Activated CD4-positive, alpha-beta T cell treated with anti-CD3 and anti-CD28 coated beads, Interleukin-2, Interleukin-6, amounts not matched to agents 100 ng/mL and 50 ng/mL, durations not matched to agents 16 hours and 8 hours (primary cell): ENCODE measurements at places on chromosomes 7 and 10.

GRCh38 chr7:117251687-117252086, 71.2 kb downstream of the WNT2 start:
- DNase-seq, result no peak

DNA sequence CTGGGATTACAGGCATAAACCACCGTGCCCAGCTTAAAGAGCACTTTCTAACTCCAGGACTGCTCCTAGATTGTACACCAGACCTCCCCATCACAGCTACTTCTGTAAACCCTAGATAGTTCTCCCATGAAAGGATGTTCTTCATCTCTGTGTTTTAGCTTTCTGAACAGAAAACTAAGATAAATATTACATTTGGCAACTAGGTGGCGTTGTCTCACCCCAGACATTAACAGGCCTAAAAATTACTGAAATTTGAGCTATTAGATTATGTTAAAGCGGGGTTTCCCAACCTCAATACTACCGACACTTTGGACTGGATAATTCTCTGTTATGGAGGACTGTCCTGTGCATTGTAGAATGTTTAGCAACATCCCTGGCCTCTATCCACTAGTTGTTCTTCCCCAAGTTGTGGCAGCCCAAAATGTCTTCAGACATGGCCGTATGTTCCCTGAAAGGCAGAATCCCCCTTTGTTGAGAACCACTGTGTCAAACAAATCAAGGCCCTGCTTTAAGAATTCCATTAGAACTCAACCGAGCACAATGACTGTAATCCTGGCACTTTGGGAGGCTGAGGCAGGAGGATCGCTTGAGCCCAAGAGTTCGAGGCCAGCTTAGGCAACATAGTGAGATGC, 19.1 kb downstream of the ATOH7 start:
- DNase-seq, result peak; percentile 29

GRCh38 chr7:295155-296154, 5.5 kb downstream of the FOXL3 start:
- no peak for DNase-seq

- no peak for DNase-seq
These were observed 29.7 kb downstream of the OGDH start for GRCh38 chr7:44636041-44636584.

DNA sequence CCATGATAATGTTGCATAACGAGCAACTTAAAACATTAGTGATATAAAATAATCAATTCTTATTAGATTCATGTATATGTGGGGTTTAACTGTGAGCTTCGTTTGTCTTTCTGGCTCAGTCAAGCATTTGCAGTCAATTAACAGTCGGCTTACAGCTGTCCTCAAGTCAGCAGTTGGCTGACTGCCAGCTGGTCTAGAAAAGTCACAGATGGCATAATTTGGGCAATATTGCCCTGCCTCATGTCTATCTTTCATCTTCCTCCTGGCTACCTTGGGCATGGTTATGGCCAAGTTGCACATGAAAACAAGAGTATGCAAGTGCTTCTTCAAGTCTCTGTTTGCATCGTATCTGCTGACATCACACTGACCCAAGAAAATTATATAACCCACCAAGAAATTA, 186.1 kb upstream of the ZWINT start:
- no peak for DNase-seq

DNA sequence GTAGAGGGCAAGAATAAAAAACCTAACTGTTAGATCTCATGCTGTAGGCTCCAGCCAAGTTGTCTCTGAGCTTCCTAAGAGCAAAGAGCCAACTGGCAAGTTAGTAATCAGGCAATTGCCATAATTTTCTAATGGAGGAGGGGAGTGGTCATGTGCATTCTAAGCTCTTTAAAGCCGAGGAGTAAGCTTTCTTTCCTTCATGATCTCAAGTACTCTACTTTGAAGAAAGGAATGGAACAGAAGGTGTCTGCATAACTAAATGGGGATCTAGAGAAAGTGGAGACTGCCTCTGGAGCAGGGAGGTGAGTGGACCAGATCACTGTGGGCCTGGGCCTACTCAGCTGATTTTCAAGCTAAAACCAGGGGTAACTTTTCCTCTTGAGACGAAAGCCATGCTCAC, 37.7 kb upstream of the TOMM7 start:
- no peak for DNase-seq

GRCh38 chr7:28272461-28272877, 91.9 kb upstream of the JAZF1 start:
- DNase-seq, result peak; percentile 18

DNA sequence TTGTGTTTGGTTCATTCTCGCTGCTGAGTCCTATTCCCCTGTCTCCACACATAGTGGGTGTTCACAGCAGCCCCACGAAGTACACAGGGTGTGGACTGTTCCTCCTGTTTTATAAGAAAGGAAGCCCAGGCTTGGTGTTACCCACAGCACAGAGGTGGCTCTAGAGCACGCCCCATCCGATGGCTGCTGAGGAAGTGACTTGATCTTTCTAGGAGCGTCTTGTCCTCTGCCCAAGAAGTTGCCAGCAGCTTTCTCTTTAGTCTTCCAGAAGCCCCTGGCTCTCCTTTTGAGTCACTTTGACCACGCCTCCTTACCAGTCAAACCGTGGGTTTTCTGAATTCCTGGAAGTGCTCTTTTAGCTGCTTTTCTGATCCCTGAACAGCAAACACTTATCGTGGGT, 94.0 kb downstream of the GRK5 start:
- DNase-seq, result peak; percentile 91

GRCh38 chr10:59362144-59362958, at the start of gene FAM13C:
Gene FAM13C, minus strand, starts transcription at chr10:59362549. Its CDS starts 89 bp downstream, at chr10:59362460.
- peak; percentile 31 for DNase-seq

- no peak for DNase-seq
These were observed 681.8 kb downstream of the TYW1 start for GRCh38 chr7:67678419-67678818.

- no peak for DNase-seq
These were observed 73.3 kb upstream of the HABP2 start for GRCh38 chr10:113479346-113480080.
